Fibroblast of skin of left quadriceps (primary cell): ENCODE measurements at places on chromosomes 7 and 10.

GRCh38 chr7:50369143-50370026, 64.9 kb downstream of the IKZF1 start:
- no peak for DNase-seq

- no peak for DNase-seq
Observed at GRCh38 chr10:89684604-89685003, 16.8 kb upstream of the KIF20B start.

GRCh38 chr7:359226-359765, 69.3 kb downstream of the FOXL3 start:
- no peak for DNase-seq

DNA sequence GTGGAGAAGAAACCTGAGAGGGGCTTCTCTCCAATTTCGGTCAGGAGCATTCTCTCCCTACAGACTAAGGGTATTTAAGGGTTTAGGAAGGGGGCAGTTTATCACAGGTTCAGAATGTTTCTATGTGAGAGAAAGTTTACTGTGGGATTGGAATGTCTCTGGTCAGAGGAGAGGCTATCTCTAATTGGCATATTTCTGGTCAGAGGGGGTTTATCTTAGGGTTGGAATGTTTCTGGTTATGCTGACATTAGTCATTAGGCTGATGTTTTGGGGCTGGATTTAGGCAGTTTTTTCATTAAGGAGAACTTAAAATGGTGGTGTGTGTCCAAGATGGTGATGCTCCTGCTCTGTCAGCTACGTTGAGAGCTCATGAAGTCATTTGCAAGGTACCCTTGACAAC, 758.0 kb downstream of the TYW1 start:
- DNase-seq = peak; percentile 1

DNA sequence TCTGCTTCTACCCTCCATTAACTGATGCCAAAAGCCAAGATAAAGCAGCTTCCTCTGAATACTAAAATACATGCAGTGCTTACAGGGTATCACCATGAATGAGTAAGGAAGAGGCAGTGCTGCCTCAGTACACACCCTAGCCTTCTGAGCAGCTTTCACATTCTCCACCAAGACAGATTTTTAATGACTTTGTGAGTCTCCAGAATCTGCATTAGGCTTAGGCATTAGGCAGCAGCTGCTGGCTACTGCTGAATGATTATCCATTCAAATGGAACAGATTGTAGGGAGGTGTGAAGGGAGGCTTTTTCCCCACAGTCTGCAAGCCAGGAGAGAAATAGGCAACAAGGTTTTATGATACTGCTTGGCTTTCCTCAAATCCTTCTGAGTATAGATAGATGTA, 1226.7 kb upstream of the LRRN3 start:
- DNase-seq = no peak

GRCh38 chr10:516764-517163, 172.7 kb downstream of the DIP2C start:
- DNase-seq = no peak

GRCh38 chr10:26213157-26213800, 3.3 kb upstream of the GAD2 start:
- DNase-seq = no peak

DNA sequence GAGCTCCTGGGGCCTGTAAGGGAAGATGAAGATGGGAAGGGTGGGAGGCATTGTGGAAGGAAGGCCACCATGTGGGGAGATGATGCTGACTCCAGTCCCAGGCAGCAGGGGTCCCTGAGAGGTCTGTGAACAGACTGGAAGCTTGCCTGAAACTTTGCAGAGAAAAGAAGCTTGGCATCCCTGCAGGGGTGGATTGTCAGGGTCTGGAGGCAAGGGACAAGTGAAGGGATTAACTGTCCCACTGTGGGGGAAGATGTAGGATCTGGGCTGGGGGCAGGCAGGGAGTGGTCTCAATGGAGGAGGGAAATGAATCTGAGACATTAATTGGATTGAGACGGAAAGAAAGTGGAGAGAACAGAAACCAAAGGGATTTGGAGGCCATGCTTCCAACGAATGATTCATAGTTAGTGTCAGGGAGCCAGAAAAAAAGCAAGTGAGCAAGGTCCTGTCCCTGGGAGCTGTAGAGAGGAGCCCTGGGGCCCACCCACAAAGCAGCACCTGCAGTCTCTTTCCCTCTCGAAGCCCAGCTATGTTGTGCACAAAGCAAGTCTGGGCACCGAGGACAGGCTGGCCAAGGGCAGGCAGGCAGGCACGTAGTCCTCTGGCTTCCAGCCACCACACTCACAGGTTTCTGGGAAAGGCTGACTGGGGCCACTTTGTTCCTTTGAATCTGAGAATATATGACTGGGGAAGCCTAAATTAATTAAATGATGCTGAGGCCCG, 4.7 kb upstream of the SLC18A3 start:
- no peak for DNase-seq

DNA sequence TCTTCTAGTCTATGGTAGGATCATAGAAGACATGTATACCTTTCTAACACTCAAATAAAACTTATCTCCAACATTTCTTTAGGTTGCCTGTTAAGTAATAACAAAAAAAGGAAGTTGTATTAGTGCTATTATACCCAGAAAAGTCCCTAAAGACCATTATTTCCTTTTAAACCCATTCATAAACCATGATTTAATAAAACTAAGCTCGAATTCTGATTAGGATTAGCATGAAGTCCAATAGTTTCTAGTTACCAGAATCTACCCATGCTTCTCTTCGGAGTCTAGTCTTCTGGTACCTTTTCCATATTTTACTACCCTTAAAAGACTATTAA, 62.7 kb downstream of the USP6NL start:
- no peak for DNase-seq

- DNase-seq = no peak
Observed at GRCh38 chr7:711093-711921, 15.2 kb upstream of the DNAAF5 start.

DNA sequence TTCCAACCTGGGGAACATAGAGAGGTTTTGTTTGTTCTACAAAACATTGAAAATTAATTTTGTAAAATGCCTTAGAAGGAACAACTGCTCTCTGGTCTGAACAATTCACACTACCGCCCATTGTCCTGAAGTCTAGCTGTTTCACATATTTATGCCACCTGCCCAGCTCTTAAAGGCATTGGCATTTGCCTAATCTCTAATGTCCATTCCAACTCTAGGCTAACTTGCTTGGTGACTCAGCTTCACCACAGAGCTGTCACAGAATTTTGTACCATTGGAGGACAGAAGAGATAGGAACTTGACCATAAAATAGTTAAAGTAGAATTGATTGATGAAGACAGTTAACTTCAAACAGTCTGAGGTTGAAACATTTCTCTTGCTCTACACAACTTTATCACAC, 53.5 kb upstream of the PPP1R17 start:
- DNase-seq = no peak

DNA sequence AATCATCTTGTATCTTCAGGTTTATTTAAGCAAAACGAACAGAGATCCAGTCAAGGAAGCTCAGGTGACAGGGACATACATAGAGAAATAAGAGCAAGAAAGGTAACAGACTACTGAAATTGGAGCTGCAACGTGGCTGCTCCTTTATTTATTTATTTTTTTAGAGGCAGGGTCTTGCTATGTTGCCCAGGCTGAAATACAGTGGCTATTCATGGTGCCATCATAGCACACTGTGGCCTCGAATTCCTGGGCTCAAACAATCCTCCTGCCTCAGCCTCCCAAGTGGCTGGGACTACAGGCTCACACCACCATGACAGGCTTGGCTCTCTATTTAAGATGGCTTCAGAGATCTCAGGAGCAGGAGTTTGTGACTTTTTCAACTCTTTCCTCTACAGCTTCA, 46.4 kb downstream of the COL1A2 start:
- DNase-seq = no peak

DNA sequence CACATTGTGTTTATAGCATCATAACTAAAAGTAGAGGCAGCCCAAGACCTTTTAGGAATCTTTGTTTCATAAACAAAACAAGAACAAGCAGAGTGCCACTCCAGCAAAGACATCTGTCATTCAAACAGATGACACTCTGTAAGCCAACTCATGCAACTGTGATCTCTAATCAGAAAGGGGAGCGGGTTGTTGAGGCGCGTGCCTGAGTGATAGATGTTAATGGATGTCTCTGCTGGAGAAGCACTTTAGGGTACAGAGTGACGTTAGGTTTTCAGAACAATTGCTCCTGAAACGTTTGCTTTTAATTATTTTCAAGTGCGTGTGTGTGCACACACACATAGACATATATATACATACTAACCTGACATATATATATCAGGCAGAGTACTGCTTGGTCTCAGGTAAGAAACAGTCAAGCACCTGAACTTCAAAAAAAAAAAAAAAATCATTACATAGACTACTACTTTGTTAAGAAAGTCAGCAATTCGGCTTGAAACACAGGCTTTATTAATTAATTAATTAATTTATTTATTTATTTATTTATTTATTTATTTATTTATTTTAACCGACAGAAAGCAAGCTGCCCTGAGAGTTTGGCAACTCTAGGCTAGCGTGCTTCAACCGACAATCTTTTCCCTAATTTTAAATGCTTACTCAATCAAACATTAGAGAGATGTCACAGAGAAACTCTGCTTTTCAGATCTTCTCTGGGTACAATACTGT, 109.1 kb downstream of the POU6F2 start:
- DNase-seq = no peak

GRCh38 chr7:127755521-127755920, 103.5 kb downstream of the SND1 start:
- no peak for DNase-seq

DNA sequence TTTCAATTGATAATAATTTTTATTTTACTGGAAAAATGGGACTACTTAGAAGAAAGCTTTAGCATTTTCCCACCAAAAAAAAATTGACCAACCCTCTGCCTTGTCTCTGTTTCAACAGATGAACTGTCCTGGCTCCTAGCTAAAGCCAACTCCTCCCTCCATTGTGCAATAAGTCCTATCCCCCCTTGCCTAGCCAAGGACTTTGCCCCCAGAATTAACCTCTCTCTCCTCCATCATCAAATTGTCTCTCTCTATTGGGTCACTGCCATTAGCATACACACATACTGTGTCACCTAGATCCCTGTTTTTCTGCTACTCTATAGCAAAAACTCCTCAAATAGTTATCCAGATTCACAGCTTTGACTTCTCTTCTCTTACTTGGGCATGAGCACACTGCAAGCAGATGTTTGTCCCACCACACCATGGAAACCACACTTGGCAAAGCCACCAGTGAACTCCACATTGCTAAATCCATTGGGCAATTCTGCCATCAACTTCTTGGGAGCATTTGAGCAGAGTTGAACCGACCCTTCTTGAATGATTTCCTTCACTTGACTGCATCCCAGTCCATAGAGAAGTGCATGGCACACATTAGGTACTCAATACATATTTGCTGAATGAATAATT, 91.4 kb upstream of the NEBL start:
- no peak for DNase-seq

DNA sequence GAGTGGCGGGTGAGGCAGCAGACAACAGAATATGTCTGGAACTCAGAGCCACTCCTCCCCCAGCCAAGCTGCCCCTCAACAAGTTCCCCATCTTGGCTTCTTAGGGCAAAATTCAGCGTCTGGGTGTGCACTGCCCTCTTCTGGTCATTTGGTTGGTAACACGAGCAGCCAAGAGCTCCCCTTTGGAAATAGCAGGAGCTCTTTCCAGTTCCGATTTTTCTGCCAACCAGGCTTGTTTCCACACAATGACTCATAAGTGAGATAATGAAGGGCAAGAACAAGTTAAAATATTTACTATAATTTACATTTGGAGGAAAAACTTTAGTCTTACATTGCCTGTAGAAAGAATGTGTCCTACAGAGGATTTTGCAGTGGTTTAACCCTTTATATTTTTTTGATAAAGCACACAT, 70.5 kb downstream of the ADCYAP1R1 start:
- peak; percentile 63 for DNase-seq

DNA sequence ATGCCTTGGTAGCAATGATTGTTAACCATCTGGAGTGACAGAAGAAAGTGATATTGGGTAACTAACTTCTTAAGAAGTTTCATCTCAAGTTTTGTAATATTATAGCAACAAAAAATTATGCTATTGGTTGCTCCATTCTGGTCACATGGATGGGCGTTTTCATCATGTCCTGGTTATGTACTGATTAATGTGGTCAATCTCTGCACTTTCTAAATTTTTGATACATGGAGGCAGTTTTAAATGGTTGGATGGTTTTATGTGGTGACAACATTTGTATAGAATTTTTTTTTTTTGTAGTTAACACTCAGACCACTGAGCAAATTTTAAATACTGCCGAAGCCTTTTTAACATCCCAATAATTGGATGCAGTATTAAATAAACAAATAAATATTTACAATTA, 55.2 kb upstream of the CCAR1 start:
- DNase-seq = peak; percentile 74

GRCh38 chr7:50404392-50404791, 45.8 kb downstream of the FIGNL1 start:
- no peak for DNase-seq

DNA sequence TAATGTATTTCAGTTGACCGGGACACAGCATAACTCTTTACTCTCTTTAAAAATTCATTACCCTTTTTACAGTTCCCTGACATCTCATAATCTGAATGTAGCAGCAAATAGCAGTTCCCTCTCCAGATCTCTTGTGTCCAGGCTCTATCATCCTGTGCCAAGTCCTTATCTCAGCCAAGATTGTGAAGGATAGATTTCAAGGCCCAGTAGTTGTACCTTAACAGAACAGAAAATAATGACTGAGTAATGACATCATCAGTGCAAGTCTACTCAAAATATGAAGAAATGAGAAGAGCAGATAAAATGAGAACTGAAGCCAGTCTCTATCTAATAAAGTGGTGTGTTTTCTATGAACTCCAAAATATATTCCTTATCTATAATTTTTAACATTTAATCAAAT, 92.6 kb downstream of the TFEC start:
- DNase-seq = no peak

DNA sequence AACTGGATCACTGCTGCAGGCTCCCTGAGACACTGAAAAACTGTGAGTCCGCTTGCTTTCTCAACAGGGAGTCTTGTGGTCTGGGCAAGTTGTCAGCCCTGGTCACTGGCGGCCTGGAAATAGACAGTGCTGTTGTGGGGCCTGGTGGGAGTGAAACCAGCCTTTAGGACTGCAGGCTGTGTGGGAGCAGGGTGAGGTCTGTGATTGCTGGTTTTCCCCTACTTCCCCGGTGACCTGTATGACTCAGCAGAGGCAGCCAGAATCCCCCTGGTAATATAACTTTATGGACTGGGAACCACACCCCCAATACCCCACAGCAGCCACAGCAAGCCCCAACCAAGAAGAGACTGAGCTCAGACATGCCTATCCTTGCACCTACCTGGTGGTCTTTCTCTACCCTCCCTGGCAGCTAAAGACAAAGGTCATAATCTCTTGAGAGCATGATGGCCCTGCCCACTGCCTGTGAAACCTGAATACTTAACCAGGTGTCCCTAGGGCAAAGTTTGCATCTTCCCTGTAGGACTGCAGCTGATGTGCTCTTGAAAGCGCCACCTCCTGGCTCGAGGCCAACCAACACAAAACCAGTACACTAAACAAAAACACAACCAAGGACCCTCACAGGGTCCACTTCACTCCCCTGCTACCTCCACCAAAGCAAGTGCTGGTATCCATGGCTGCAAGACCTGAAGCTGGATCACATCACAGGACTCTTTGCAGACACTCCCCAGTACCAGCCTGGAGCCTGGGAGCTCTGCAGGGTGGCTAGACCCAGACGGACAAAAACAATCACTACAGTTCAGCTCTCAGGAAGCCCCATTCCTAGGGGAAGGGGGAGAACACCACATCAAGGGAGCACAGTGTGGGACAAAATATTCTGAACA, 7.2 kb upstream of the ADAM22 start:
- DNase-seq = no peak
